Stimulated activated CD4-positive, alpha-beta T cell treated with anti-CD3 and anti-CD28 coated beads, Interleukin-1b, Interleukin-23, amount 100 ng/mL, for 48 hours (primary cell): ENCODE measurements at places on chromosomes 6 and 20.

- no peak for DNase-seq
These were observed 24.4 kb downstream of the PLCB1 start for GRCh38 chr20:8156235-8157079.

GRCh38 chr20:8854571-8854970, 214.3 kb upstream of the PLCB4 start:
- DNase-seq = no peak

GRCh38 chr20:35088231-35089145, 4.1 kb downstream of the TRPC4AP start:
- DNase-seq = no peak

- no peak for DNase-seq
These were observed 31.7 kb downstream of the C6orf58 start for GRCh38 chr6:127608554-127609270.

- no peak for DNase-seq
These were observed 24.7 kb upstream of the ELMO2 start for GRCh38 chr20:46430921-46431712.

GRCh38 chr20:11926292-11926998, 8.8 kb downstream of the BTBD3 start:
- DNase-seq = no peak

GRCh38 chr20:61163031-61163430, 89.0 kb upstream of the CDH4 start:
- no peak for DNase-seq

- DNase-seq = peak; percentile 69
These were observed at the start of gene ACSS1 for GRCh38 chr20:25058051-25058846. TSS of gene ACSS1 (minus strand) at chr20:25058139. CDS start at chr20:25058102, 37 bp downstream.

DNA sequence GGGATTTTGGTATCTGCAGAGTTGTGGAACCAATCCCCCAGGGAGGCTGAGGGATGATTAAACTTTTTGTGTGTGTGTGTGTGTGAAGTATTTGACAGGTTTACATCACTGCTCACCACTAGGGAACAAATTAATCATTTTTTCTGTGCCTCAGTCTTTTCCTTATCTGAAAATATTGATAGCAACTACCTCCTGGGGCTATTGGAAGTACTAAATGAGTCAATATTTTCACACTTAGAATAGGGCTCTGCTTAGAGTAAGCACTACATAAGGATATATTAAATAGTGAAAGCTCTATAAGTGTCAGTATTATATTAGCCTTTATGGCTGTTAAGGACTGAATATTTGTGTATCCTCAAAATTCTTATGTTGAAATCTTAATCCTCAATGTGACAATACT, 155.2 kb upstream of the UST start:
- no peak for DNase-seq

- peak; percentile 5 for DNase-seq
These were observed 270.8 kb downstream of the BMP7 start for GRCh38 chr20:56995635-56996075.

DNA sequence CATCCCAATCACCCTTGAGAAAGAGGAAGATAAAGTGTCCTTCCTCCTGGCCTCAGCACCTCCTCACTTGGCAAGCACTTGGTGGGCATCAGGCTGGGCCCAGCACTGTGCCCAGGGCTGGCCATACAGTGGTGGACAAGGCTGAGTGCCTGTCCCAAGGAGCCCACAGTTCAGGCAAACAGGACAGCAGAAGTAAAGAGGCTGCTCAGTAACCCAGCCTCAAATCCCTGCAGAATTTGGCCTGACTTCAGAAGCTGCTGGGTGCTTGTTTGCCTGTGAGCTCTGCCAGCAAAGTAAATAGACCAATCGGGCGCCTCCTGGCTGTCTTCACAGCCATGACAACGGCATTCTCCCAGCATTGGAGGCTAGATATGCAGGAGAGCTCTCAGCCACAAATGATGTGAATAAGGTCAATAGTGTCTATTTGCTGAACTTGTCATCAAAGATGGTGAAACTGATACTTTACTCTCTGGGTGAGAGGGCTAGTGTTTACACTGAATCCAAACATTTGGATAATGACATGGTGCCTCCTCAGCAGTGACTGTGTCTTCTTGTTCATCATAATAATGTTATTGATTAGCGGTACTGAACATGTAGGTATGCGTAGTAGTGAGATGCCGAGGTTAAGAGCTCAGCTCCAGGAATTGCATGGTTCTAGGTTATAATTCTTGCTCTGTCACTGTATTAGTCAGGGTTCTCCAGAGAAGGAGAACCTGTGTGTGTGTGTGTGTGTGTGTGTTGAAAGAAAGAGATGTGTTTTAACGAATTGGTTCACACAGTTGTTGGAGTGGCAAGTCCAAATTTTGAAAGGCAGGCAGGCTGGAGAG, 36.9 kb upstream of the FANCE start:
- no peak for DNase-seq

GRCh38 chr6:101683884-101684283, 290.4 kb downstream of the GRIK2 start:
- no peak for DNase-seq

GRCh38 chr20:1422753-1423152, 29.9 kb upstream of the FKBP1A start:
- no peak for DNase-seq

GRCh38 chr6:148578837-148579565, 167.8 kb upstream of the UST start:
- no peak for DNase-seq

- no peak for DNase-seq
These were observed 117.3 kb downstream of the QRSL1 start for GRCh38 chr6:106746652-106747051.

DNA sequence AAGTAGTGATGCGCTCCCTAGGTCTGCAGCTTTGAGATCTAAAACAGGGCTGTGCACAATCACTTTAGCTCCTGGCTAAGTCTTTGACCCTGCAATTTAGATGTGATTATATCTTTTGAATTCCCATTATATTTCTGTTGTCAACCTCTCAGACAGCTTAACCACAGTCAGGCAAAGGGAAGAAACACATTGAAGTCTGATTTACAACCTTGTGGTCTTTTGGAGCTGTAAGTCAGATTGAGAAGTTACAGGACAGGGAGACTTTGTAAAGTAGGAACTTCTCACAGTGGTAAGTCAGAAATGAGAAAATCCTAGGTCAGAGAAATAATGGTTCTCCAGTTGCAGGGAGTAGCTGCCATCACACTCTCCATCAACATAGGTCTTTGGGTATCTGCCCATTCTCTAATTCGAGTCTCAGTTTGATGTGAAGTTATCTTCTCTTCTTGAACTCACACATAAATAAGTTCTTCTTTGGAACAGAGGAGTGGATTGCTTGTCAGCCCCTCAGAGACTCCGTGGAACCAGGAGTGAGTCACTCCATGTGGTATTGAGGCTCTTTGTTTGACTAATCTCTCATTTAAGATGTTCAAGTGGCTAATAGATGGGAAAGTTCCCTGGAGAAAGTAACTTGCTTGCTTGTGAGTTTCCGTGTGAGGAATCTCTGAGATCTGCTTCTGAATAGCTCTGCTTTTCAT, 35.0 kb upstream of the SGK1 start:
- DNase-seq = peak; percentile 49

DNA sequence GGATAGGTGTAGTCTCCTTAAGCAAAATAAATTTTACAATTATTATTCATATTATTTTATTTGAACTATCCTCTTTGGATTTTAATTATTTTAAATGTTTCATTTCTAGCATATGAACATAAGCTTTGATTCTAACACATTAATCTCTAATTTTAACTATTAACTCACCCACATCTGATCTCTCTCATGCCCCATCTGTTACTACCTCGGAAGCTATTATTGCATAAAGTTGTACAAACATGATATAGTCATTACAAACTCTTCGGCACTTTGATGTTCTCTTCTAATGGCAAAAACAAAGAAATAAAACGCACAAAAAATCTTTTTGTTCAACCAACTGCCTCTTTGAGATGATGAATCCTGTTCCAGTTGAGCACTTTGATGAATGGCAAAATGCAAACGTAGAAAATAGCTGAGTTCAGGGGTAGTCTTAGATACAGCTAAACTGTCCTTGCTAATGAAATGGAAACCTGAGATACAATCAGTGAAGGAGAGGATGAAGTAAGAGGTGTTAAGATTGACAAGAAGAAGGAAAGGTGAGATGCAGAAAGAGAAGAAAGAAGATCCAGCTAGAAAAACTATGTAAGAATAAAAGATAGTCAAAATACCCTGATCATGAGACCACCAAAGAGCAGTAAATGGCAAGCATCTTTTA, 41.1 kb downstream of the EPM2A start:
- DNase-seq = no peak

DNA sequence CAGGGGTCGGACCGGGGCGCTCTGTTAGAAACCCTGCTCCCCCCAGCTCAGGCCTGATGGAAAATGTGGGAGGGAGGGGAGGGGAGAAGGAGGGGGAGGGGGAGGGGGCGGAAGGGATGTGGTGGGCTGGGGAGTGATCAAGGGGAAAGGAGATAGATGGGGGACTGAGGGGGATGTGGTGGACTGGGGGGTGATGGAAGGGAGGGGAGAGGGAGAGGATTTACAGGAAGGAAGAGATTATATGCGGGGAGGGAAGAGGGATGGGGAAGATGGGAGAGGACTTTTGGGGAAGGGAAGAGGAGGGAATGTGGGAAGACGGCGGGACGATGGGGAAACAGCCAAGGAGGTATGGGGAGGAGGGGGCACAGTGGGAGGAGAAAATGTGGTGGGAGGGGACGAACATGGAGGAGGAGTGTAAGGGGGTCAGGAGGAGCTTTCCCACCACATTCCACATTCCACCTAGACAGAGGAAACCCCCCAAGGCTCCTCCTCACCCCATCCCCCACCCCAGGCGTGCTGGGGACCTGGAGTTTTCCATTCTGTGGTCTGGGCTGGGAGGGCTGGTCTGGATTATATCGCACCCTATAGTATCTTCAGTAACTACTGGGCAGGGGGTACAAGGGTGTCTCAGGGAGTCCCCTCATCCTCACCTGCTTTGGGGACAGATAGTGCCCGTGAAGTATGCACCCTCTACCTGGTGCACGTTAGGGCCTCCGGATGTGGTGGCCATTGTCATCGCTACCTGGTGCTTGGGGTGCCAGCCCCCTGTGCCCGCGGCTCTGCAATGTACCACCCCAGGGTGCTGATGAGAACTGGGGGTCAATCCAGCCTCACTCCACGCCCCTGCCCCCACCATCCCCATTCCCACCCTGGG, 578 bp upstream of the PTGIS start:
- DNase-seq = no peak

GRCh38 chr6:168951217-168951616, 302.4 kb downstream of the THBS2 start:
- DNase-seq = no peak

DNA sequence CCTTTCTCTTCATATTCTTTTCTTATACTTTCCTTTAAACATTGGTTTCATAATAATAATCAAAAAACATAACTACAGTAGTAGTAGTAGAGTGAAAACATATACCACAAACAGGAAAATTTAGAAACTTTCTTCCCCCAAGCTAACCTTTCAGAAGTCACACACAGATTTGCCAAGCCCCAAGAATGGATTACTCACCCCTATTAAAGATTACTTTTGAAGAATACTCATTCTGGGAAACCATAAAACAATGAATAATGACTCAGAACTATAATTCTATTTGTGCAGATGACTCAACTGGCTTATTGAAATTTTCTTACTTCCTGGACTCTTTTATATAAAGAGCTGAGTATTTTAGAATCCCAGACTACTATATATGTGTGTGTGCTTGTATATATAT, 119.4 kb upstream of the GJE1 start:
- no peak for DNase-seq

GRCh38 chr20:61041481-61041880, 210.6 kb upstream of the CDH4 start:
- no peak for DNase-seq

- DNase-seq = peak; percentile 24
These were observed 637 bp downstream of the ABHD12 start for GRCh38 chr20:25389858-25390537.

- DNase-seq = no peak
These were observed 45.4 kb downstream of the PRND start for GRCh38 chr20:4767084-4767483.

GRCh38 chr6:23731609-23732008, 394.4 kb upstream of the NRSN1 start:
- DNase-seq = no peak

DNA sequence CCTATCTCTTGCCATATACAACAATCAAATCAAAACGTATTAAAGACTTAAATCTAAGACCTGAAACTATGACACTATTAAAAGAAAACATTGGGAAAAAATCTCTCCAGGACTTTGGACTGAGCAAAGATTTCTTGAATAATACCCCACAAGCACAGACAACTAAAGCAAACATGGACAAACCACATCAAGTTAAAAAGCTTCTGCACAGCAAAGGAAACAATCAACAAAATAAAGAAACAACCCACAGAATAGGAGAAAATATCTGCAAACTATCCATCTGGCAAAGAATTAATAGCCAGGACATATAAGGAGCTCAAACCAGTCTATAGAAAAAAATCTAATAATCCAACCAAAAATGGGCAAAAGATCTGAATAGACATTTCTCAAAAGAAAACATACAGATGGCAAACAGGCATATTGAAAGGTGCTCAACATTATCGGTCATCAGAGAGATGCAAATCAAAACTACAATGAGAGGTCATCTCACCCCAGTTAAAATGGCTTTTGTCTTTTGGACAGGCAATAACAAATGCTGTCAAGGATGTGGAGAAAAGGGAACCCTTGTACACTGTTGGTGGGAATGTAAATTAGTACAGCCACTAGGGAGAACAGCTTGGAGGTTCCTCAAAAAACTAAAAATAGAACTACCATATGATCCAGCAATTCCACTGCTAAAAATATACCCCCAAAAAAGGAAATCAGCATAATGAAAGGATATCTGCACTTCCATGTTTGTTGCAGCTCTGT, 76.2 kb downstream of the SNX5 start:
- DNase-seq = no peak

GRCh38 chr6:157464653-157465535, 83.9 kb downstream of the ZDHHC14 start:
- no peak for DNase-seq

DNA sequence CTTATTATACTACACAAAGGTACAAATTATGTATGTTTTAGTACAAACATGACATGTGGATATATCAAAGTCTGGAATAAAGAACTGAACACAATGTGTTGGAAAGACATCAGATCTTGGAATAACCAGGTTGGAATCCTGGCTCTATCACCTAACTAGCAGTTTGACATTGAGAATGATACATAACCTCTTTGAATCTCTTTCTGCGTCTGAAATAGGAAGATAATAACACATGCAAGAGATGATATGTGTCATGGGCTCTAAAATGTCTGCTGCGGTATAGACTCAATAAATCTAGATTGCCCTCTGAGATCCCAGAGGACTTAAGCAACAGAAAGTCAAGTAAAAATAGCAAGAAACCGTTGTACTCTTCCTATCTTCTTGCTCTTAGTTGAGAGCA, 66.8 kb upstream of the CCN2 start:
- no peak for DNase-seq

- DNase-seq = no peak
These were observed 59.0 kb downstream of the THEMIS start for GRCh38 chr6:127841811-127842210.
